ENCODE measurements at places on chromosomes 5 and 9.

- no peak for DNase-seq
- no peaks in the 10 kb centered on the region for H3K36me3 ChIP-seq
- H3K4me1 ChIP-seq, result no peaks in the 10 kb centered on the region
- H3K4me3 ChIP-seq, result no peak overlapping the region
- no peak overlapping the region for H3K27ac ChIP-seq
Observed at GRCh38 chr9:93509084-93509483, 55.7 kb upstream of the FAM120AOS start.

GRCh38 chr9:27519466-27520465 lies 4.3 kb upstream of the IFNK start:
- peaks cover 3% of the 10 kb centered on the region for H3K27me3 ChIP-seq
- H3K27ac ChIP-seq, result no peak overlapping the region
- no peaks in the 10 kb centered on the region for H3K36me3 ChIP-seq
- DNase-seq, result peak; percentile 37
- H3K4me1 ChIP-seq, result peaks cover 13% of the 10 kb centered on the region
- H3K4me3 ChIP-seq, result no peak overlapping the region

DNA sequence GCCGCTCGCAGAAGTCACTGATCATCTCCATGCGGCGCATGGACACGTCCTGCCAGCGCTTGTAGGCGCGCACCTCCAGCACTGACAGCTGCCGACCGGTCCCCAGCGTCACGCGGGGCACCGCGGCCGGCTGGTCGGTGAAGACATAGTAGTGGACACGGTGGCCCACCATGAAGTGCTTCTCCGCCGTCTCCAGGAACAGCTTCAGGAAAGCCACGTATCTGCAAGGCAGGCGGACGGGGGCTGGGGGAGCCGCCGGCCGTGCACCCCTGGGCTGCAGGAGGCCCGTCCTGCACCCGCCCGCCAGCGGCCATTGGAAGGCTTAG lies 18.9 kb downstream of the ABO start:
- H3K27ac ChIP-seq, result no peak overlapping the region
- no peak overlapping the region for H3K4me3 ChIP-seq
- peaks cover 12% of the 10 kb centered on the region for H3K27me3 ChIP-seq
- H3K36me3 ChIP-seq, result no peaks in the 10 kb centered on the region
- H3K4me1 ChIP-seq, result no peaks in the 10 kb centered on the region

DNA sequence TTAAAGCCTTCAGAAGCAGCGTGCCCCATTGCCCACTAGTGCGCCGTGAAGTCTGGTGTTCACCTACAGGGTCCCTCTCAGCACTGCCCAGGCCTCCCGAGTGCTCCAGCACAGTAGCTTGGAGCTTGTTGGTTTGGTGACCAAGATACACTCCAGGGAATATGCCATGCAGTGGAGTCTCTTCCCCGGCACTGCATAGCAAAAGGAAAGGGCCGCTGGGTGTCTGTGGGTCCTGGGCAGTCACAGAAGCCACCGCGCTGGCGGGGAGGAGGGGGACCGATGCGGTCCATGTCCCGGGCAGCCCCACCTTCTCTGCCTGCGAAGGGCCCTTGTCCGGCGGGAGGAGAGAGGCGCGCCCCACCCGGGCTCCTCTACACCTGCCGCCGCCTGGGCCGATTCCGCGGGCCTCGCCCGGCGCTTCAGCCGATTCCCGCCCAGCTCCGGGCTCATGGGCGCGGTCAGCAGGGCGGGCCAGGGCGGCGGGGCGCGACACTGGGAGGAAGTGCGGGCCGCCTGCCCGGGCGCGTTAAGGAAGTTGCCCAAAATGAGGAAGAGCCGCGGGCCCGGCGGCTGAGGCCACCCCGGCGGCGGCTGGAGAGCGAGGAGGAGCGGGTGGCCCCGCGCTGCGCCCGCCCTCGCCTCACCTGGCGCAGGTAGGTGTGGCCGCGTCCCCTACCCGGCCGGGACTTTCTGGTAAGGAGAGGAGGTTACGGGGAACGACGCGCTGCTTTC lies at the start of gene SYK:
Gene SYK (plus strand): TSS at position 579 of the 732 bp plus-strand sequence. CDS start 42,080 bp downstream, outside the sequence.
- peaks cover 38% of the 10 kb centered on the region for H3K27me3 ChIP-seq
- H3K4me1 ChIP-seq, result no peaks in the 10 kb centered on the region
- no peak within 1 kb of the TSS for H3K27ac ChIP-seq
- no peak within 1 kb of the TSS for H3K4me3 ChIP-seq
- H3K36me3 ChIP-seq, result no peaks in the 10 kb centered on the region

DNA sequence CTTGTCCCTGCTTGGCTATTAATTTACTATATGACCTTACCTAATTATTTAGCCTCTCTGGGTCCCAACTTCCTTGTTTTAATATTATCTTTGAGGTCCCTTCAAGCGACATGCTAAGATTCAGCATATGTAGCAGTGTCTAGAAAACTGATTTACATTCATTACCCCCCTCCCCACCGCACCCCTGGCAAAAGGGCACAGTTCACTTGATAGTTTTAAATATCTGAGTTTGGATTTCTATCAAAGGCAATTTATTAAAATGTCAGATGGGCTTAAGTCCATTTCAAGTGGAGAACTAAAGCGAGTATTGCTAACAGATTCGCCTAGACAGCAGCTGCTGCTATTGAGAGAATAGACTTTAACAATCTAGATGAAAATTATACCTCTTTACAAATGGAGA lies 3.9 kb downstream of the CEMIP2 start:
- peaks cover 66% of the 10 kb centered on the region for H3K4me1 ChIP-seq
- peak overlapping the region; percentile 100 for H3K4me3 ChIP-seq
- no peak for DNase-seq
- no peaks in the 10 kb centered on the region for H3K36me3 ChIP-seq

GRCh38 chr9:87076825-87077224 lies 129.5 kb upstream of the GAS1 start:
- H3K27ac ChIP-seq, result no peak overlapping the region
- DNase-seq, result no peak
- H3K36me3 ChIP-seq, result no peaks in the 10 kb centered on the region
- H3K27me3 ChIP-seq, result no peaks in the 10 kb centered on the region

GRCh38 chr5:44714871-44715561 lies 93.7 kb upstream of the MRPS30 start:
- no peak for DNase-seq
- no peaks in the 10 kb centered on the region for H3K27me3 ChIP-seq
- no peak overlapping the region for H3K4me3 ChIP-seq

Measured in GM23248 (cell line).